Gastroesophageal sphincter (tissue), 4 donors: ENCODE measurements at places on chromosomes 6 and 20. TPM values are rescaled to one million over a fixed set of nuclear protein-coding genes. Genes with fewer than 3 reads are reported as not detected.

The HLA-DOB gene
- total RNA-seq: not detected

The GRIK2 gene
- 0.82 TPM for total RNA-seq

The PACSIN1 gene
- total RNA-seq: 1.2 TPM

GRCh38 chr20:21389368-21389767 is 8.0 kb downstream of the NKX2-4 start:
- no peak for ATAC-seq

DNA sequence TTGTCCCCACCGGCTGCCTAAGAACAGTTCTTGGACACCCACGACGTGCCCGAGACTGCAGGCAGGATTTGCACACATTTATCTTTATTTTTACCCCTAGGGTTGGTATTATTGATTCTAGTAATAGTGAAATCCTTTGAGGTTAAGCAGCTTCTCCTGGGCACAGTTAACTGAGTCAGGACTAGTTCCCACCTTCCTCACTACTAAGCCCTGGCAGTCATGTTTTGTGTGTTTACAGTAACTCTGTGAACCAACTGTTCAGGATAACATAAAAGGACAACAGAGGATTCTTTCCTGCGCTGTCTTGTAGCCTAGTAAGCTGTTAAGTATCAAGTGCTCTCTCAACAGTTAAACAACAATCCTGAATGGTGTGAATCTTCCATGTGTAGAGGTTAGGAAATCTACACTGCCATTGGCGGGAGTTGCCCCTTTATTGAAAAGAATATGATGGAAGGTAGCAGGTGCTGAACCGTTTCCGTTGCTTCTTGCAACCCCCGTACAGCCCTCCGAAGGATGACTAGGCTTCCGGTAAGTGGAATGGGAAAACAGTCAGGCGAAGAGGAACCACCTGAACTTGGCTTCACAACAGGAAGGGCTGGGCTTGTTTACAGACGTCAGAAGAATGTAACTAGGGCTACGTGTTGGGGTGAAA is 979 bp upstream of the SOD2 start:
- ATAC-seq: no peak

DNA sequence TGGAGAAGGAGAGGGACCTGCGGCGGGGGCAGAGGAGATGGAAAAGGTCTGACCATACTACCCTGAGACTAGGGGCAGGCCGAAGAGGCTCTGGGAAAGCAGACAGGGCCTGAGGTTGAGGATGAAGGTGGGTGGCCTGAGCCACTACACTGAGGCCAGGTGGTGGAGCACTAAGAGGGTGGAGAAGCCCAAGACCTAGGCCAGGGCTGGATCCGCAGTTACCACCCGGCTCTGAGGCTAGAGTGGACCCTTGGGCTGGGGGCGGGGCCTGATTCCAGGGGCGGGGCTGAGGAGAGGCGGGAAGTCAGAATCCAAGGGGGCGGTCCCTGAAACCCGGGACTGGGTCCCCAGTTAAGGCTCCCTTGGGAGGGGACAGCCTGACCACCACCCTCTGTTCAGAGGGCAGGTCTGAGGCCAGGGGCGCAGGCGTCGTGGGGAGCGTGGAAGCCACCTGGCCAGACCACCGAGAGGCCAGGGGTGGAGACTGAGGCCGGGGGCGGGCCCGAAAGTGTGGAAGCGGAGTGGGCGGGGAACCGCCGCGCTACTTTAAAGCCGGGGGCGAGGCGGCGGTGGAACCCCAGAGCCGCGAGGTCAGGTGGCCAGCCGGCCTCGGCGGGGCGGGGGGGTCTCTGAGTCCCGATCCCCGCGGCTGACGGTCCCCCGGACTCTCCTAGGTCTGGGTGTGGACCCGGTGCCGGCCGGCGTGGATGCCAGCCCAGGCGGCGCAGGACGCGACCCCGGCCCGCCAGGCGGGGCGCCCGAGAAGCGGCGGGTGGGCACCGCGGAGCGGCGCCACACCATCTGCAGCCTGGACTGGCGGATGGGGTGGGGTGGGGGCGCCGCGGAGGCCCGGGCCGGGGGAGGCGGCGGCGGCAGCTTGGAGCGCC is 8.3 kb downstream of the CCM2L start:
- ATAC-seq: peak; percentile 56

GRCh38 chr6:159168536-159169192 is 536 bp upstream of the FNDC1 start:
- peak; percentile 70 for ATAC-seq

DNA sequence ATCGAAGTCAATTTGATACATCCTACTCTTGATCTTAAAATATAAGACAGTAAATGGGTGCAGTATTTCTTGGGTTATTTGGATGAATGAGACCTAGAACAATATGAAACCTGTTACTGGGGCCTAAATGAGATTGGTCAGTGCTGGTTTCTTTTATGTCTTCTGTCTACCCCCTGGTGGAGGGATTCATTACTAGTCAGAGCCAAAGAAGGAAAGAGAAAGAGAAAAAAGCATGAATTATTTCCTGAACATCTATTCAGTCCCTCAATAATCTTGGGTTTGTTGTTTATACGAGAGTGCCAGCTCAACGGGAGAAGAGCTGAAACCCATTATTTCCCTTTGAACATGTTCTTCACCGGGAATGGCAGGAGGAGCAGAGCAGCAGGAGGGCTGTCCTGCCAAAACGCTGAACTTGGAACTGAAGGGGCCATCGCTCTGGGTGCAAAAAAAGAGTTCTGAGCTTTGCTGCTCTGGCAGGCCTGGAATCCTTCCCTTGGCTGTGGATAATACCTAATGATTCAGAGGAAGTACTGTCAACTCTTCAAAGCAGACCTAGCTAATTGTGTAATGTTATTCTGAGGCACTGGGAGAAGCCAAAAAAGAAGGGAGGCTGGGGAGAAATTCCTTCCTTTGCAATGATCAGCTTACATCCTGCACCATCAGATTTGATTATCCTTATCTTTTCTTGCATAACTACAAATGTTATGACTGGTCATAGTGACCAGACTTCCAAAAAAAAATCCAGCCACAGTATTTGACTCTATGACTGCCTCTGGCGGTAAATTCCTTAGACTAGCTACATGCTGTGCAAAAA is 72.0 kb downstream of the BLOC1S5 start:
- ATAC-seq: peak; percentile 90

- no peak for ATAC-seq
These were observed 52.8 kb downstream of the NCOA7 start for GRCh38 chr6:125843593-125843992.

DNA sequence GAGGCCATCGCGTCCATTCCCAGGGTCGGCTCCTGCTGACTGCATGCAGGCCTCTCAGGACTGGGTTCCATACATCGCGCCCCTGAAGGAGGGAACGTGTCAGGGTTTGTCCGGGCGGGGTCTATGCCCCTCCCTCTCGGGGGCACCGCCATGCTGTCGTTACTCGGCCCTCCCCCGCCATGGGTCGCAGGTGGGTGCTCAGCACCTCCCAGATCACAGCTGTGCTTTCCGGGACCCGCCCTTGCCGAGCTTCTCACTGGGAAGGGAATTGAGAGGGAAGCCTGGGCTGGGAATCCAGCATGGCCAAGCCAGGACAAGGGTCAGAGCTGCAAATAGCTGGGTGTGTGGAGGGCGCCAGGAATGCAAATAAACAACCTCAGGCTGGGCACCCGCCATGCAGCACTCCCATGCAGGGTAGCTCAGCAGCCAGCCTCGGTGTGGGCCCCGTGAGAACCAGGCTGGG is at the start of gene FRMD1:
TSS of gene FRMD1 (minus strand) at position 270 of the 463 bp plus-strand sequence. CDS start at position 152, 118 bp downstream.
- no peak for ATAC-seq

DNA sequence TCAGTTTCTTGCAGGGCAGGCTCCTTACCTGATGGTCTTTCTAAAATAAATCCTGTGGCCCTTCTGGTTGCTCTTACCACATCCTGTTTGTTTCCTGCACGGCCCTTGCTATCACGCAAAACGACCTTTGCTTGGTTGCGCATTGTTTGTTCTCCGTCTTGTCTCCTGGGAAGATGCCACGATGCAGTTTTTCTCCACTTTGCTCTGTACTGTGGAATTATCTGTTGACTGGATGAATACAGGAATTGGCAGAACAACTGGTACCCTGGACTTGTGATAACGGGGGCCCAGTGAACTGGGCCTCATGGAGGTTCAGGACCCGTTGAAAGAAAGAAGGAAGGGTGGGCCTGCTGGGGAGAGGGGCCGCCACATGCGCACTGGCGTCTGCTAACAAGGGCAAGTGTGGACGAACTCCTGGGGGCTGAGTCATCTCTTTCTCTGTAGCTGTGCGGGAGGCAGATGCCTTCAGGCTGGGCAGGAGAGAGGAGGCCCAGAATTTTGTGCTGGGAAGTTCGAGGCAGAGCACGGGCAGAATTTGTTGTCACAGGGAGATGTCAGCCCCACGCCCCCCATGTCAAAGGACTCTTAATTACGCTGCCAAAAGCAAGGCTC is 139.9 kb downstream of the BMP7 start:
- ATAC-seq: no peak

DNA sequence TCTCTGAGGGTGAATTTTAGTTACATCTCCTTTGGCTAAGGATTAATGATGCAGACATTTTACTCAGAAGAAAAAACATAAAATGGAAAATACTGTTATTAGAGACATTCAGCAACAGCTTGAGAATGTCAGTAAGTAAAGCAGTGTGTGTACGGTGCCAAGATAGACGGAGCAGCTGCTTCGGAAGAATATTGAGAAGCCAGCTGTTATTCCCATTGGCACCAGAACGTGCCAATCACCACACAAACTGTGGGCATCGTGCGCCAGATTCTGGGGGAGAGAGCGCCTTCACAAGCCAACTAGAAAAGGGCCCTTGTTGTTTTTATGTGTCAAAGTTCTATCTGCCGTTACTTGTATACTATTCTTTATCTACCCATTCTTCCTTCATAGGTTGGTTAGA is 163.4 kb downstream of the MTFR2 start:
- ATAC-seq: no peak
